ENCODE measurements at places on chromosomes 3 and 15.

DNA sequence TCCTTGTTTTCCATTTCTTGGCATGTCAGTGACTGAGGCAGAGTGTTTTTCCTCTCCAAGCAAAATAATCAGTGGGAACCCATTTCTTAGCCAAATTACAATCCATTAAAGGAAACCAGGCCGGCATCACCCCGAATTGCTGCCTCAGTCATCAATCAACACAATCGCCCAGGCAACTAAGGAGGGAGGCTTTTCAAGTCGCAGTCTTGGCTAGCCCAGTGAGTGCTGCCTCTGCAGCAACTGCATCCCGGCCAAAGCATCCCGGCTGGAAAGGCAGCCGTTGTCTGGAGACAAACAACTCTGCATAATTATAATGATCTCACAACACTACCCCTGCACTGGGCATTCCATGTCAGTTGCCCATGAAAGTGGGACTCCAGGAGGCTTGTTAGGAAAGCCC lies 213.5 kb upstream of the PRICKLE2 start:
- no peak for DNase-seq

DNA sequence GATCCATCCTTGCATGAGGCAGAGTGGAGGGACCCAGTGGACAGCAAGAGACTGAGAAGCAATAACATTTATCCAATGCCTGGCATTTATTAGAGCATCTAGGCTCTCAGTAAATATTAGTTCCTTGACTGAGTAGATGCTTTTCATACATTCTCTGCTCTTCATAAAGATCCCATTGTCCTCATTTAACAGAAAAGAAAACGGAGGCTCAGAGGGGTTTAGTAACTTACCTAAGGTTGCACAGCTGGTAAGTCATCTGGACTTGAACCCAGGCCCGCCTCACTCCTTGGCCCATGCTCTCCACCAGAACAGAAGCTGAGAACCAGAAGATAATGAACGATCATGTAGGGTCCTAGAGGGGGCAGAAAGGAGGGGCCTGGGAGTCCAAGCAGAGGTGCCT lies 52.2 kb upstream of the SEC22A start:
- no peak for DNase-seq

GRCh38 chr3:193165431-193166120 lies 75.4 kb upstream of the PLAAT1 start:
- DNase-seq = no peak

GRCh38 chr15:63626955-63627354 lies 29.8 kb downstream of the FBXL22 start:
- DNase-seq = no peak

- DNase-seq = no peak
These were observed 8.0 kb upstream of the MESP2 start for GRCh38 chr15:89768071-89768500.

Data from glomerular endothelial cell (primary cell).